ENCODE measurements at places on chromosomes 1 and 21. TPM values are rescaled to one million over a fixed set of nuclear protein-coding genes. Genes with fewer than 3 reads are reported as not detected.

Gene SGIP1
- total RNA-seq, result 2.6 TPM

Gene MAP3K6
- total RNA-seq, result 12.9 TPM

Gene S100A2
- 46.5 TPM for total RNA-seq

Gene AKR7A3
- 1.3 TPM for total RNA-seq

Gene ZBTB37
- total RNA-seq, result 16.7 TPM

Gene TTC34
- total RNA-seq, result 0.10 TPM

Gene TP73
- 6.1 TPM for total RNA-seq

Gene RBBP4
- 147 TPM for total RNA-seq

Gene FCRLA
- 1.4 TPM for total RNA-seq

Gene AADACL3
- total RNA-seq, result not detected

Gene KCNH1
- 2.5 TPM for total RNA-seq

Gene VWA5B1
- 0.31 TPM for total RNA-seq

Gene GRIK3
- total RNA-seq, result 3.2 TPM

Gene ANKRD35
- 13.1 TPM for total RNA-seq

Gene COL6A1
- total RNA-seq, result 533 TPM

Gene SPRR2F
- not detected for total RNA-seq
